Muscle of back (tissue), 13 donors: ENCODE measurements at places on chromosomes 16 and 17.

DNA sequence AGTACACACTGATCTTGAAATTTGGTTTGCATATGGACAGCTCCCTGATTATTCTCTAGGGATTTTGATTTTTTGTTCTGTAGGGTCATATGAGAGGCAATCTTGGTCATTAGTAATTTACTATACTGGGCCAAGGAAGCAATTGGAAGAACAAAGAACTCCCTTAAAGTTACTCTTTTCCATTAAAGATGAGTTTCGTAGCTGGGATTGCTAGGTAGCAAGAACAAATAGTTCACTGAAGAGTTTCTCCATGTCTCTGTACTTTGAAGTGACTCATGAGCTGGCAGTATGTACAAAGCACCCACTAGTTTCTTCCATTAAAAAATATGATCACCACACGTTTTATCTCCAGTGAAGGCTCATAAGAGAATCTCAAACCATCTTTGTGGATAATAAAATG, 6.2 kb upstream of the BCAS3 start:
- DNase-seq, result no peak

DNA sequence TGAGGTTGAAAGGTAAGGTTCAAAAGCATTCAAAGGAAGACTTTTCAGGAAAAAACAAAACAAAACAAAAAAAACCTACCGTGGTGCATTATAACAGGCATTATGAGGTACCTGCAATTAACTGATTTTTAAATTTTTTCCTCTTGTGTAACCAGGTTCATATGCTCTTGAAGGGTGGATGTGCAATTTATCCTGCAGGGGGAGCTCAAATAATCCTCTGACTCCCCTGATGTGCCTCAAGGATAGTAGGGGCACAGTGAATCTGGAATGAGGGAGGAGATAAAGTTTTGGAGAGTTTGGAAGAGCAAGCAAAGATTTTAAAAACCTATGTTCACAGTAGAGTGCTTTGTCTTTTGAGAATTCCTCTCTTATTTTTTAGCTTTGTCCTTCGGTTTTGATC, 1349.4 kb downstream of the CDH8 start:
- DNase-seq, result no peak

DNA sequence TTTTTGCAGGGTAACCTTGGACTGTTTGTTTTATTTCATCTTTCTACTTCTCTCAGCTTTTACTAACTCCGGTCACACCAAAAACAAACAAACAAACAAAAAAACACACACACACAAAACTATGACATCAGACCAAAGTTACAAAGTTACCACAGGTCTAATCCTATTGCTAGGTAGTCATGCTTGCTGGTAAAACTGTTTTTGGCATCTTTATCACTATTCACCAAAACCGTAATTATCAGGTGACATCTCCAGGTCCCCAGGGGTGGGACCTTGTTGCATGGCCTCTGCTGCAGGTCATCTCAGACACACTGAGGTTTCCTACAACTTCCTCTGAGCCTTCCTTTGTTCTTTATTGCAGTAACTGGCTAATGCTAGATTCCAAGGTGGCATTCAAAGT, 162.3 kb downstream of the ABCA8 start:
- no peak for DNase-seq

DNA sequence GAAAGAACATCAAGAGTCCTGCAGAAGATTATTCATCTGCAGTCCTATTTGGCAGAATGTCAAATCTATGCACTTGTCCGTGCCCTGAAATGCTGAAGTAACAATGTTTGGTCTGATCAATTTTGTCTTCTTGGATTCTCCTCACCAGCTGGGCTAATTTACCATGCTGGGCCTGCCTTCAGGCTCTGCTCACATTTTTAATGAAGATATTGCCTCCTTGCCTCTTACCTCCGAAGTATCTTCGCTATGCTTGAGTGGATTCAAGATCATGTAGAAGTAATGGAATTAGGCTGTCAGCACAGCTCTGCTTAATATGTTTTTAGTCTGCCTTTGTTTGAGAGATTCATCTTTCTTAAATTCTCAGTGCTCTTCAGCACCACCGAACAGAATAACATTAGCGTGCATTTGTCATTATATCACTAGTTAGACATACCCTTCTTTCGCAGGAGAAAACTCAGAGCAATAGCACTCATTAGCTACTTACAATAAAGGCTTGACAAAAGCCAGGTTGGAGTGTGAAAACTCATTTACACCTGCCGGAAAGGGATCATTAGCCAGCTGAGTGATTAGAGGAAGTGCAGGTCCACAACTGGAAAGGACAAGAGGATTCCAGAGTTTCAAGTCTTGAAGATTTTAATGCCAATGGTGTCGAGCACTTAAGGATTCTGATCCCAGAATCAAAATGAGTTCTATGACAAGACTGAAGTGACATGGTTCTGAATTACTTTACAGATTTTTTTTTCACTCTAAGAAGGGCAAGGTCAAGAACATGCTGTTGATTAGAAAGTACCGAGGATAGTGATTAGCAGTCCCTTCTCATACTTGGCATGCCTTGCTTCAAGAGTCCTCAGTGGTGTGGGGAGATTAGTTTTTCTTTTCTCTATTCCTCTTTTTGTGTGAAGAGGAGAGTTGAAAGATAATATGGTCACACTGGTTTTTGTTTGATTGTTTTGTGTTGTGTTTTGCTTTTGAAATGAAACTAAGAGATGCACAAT, 405.6 kb upstream of the TOM1L1 start:
- no peak for DNase-seq

- peak; percentile 48 for DNase-seq
Observed at GRCh38 chr16:82603784-82604411, 22.9 kb upstream of the CDH13 start.

- DNase-seq, result no peak
Observed at GRCh38 chr16:30459456-30459855, 13.1 kb upstream of the ITGAL start.

DNA sequence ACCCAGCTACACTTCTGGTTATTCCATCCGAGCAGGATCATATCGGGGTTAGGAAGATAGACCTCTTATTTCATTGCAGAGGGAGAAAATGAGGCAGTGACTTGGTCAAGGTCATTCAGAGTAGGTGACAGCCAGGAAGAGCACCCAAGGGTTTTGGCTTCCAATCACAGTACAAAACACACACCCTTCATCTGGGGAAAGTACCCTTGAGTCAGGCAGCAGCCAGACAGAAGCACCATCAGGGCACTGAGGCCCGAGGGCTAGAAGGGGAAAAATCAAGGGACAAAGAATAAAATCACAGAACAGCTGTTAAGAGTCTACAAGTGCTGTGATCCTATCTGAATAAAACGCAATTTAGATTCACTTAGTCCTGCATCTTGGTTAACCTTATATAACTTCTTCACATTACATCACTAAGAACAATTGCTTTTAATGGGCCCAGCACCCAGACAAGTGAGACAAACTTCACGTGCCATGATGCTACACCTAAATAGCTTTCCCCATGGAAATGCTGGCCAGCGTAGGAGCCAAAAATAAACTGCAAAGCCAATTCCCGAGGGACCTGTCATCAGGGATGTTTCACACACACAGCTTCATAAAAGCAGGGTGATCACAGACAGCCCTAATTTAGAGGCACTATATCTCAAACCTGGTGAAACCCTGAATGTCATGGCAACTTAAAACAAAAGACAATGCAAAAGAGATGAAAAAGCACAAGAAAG, 4.9 kb downstream of the UBE2O start:
- DNase-seq, result no peak

GRCh38 chr16:61681124-61681523, 355.1 kb downstream of the CDH8 start:
- no peak for DNase-seq

GRCh38 chr16:54412037-54412436, 125.5 kb upstream of the IRX3 start:
- DNase-seq, result peak; percentile 5

DNA sequence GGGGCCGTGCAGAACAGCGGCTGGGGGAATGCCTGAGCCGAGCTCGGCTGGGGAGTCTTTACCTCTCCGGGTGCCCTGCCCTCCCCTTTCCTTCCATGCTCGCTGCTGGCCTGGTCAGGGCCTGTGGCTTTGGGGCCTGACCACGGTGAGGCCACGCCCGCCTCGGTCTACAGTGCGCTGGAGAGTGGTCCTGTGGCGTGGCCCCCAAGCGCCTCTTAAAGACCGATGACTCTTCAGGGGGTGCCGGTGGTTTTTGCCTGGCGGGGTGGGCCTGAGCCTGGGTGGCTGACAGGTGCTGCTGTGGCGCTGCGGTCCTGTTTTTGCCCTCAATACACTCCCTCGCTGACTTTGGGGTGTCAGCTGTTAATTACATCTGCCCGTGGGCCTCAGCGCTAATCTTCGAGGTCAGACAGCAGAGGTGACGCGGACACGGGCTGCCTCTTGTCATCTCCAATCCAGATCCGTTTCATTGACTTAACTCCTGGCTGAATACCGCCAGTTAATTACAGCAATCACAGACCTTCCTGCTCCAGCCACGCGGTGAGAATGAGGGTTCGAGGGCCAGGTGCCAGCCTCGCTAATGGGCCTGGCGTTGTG, 29.7 kb downstream of the GSE1 start:
- no peak for DNase-seq

- DNase-seq, result no peak
Observed at GRCh38 chr16:57739756-57740422, 4.3 kb downstream of the KATNB1 start.

- no peak for DNase-seq
Observed at GRCh38 chr17:17056156-17056539, 13.9 kb downstream of the MPRIP start.

- no peak for DNase-seq
Observed at GRCh38 chr16:72783716-72784318, 264.1 kb downstream of the ZFHX3 start.

DNA sequence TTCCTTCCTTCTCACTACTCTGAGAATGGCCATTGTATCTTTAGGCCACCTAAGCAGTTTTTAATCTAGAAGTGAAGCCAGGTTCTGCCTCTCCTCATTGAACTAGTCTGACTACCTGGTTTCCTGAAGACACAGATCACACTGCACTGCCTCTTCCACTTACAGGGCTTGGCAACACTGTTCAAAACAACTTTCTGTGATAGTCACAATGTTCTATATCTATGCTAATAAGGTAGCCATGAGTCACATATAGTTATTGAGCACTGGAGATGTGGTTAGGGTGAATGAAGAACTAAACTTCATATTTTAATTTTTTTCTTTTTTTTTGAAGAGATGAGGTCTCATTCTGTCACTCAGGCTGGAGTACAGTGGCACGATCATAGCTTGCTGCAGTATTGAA, 26.9 kb downstream of the RND2 start:
- DNase-seq, result no peak
